PC-9 (cell line): ENCODE measurements at places on chromosomes 11 and 22.

DNA sequence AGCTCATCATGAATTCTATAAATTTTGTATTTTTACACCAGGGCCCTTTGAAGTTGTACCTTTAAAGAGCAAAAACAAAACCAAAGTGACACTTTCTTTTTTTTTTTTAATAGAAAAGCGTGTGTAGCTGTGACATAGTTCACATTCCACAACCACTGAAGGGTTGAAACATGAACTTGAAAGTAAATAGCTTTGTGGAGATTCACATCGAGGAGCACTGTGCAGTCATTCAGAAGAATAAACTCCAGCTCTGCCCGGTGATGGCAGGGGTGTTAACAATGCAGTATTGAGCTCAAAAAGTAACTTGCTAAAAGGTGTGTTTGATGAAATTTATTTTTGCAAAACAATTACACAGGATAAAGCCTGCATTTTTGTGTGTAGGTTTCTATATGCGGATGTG is 1166.2 kb downstream of the TBC1D22A start:
- DNase-seq, result no peak

DNA sequence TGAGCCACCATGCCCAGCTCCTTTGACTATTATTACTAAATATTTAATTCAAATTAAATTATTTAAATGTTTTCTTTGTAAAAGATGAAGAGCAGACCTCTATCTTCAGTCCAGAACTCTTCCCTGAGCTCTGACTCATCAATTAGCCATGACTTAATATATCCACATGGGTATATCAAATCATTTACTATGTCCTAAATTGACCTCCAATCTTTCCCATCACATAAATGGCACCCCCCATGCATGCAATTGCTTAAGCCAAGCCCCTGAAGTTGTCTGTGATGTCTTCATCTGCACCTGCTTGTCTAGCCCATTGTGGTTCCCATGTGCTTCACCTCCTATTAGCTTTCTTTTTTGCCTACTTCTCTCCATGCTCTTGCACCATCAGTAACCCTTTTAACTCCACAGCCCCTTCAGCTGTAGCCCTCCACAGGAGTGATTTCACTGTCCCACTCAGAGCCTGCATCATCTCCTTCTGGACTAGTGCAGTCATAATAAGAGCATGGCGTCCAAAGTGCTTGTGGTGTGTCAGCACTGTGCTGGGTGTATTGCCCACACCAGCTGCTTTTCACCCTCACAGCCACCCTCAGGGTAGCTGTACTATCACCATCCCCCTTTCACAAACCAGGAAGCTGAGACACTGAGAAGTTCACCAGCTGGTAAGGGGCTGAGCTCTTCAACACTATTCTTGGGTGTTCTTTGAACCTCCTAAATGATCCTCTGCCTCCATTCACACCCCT is 11.8 kb upstream of the THY1 start:
- no peak for DNase-seq

DNA sequence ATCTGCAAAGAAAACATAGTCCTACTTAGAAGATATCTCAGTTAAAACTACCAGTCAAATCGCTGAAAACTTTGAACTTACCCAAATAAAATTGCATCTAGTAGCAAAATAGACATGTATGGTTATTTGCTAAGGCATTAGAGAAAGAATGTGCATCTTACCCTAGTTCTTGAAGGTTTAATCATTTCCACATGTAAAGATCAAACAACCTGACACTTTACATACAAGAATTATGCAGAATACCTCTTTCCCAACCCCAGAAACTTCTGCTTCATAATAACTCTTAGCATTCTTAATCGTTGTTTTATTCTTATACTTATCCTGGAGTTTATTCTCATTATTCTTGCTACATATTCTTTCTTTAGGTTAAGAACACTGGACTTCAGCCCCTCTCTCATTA is 9.9 kb downstream of the OR5AP2 start:
- no peak for DNase-seq

GRCh38 chr11:128860571-128861361 is 6.3 kb downstream of the KCNJ1 start:
- DNase-seq, result no peak
